ENCODE measurements at places on chromosomes 4 and X. TPM values are rescaled to one million over a fixed set of nuclear protein-coding genes. Genes with fewer than 3 reads are reported as not detected.

The GPM6B gene
- not detected for total RNA-seq

The CXCL3 gene
- not detected for total RNA-seq

The SPANXB1 gene
- total RNA-seq = not detected

The ADGRG2 gene
- not detected for total RNA-seq

The SORCS2 gene
- total RNA-seq = not detected

The GAGE2A gene
- not detected for total RNA-seq

The CSAG1 gene
- total RNA-seq = not detected

The ZCCHC13 gene
- total RNA-seq = not detected

The UGT8 gene
- total RNA-seq = not detected

The MAGEA4 gene
- total RNA-seq = not detected

The ENPEP gene
- total RNA-seq = 0.30 TPM

The PLCXD1 gene
- total RNA-seq = 63.4 TPM

The NIPAL1 gene
- 0.77 TPM for total RNA-seq

The MGARP gene
- total RNA-seq = not detected

The IQCM gene
- not detected for total RNA-seq

The ADGRL3 gene
- total RNA-seq = not detected

Measured in T-helper 2 cell treated with Interferon-gamma antibody and Interleukin-4, amounts not matched to agents 100 ng/mL and 5 ng/mL, for 36 hours (primary cell).